ENCODE measurements at places on chromosomes 1 and 21.
A peak's percentile ranks its signal among the peaks of the same experiment; 100 is the strongest.

DNA sequence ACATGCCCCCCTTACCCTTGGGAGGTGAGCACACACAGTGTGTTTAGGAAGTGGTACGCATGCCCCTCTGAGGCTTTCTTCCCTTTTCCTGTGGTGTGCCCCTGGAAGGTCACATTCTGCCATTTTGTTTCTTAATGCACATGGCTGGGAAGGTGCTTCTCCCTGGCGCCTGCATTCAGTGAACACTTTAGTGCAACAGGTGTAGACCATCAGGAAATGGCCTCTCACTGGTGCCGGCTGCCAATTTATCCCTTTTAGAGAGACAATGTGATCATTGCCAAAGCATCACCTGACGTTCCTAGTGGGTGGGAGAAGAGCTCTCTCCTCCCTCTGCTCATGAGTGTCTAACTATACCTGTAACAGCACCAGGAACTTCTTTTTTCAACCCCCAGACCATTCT, 51.8 kb upstream of the PDE9A start:
- no peak for DNase-seq

DNA sequence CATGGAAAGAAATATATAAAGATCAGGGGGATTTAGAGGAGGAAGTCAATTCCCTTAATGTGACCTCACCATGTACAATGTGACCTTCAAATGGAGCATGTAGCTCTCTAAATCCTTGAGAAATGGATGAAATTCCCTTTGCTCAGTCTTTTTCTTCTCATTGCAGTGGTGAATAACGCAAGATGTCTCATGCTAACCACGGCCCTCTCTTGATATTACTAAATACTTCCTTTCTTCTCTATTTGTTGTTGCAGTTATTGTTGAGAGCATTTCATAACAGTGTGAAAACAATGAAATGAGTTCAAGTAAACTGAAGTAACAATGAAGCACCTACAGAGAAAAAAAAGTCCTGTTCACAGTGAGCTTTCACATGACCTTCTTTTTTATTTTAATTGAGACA, 55.6 kb downstream of the ZNF281 start:
- DNase-seq = no peak

DNA sequence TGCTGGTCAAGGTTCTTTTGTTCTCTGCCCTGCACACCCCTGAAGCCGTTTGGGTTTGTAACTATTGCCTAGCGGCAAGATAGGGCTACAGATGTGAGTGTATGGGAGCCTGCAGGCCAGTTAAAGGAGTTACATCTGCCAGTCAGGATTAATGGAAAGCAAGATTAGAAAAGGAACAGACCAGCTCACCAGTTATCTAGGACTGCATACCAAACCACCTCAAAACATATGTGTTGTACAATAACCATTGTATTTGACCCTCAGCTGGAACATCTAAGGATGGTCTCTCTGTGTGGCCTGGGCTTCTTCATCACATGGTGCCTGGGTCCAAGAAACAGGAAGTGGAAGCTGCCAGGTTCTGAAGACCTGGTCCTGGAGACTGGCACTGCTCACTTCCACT, 52.5 kb upstream of the FBXO28 start:
- no peak for DNase-seq

- DNase-seq = no peak
Measured at GRCh38 chr1:235067396-235068157, 61.1 kb downstream of the TOMM20 start.

GRCh38 chr1:152623203-152623844, 421 bp upstream of the LCE3A start:
- DNase-seq = no peak

DNA sequence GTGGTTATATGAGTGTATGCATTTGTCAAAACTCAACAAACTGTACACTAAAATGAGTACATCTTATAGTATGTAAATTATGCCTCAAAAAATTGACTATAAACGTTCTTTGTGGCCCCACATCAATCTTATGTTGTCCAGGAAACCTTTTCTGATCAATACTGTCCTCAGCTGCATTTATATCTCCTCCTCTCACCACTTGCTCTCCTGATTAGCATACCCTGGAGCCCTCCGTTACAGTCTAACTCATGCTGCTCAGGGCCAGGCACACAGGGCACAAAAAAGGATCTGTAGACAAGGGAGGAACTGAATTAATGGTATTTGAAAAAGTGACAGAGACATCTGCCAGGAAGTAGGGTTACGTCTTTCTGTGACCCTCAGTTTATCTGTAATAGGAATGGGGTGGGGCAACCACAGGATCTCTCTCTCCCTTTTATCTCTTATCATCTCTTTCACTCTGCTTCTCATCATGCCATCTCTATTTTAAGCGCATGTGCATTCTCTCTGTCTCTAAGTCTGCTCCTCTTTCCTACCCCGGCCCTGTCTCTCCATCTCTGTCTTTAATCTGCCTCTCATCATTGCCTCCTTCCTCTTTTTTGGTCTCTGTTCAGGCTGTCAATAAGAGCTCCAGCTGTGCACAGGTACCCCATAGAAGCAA, 7.0 kb upstream of the TAL1 start:
- no peak for DNase-seq

GRCh38 chr21:26087223-26087918, 83.2 kb downstream of the APP start:
- no peak for DNase-seq

DNA sequence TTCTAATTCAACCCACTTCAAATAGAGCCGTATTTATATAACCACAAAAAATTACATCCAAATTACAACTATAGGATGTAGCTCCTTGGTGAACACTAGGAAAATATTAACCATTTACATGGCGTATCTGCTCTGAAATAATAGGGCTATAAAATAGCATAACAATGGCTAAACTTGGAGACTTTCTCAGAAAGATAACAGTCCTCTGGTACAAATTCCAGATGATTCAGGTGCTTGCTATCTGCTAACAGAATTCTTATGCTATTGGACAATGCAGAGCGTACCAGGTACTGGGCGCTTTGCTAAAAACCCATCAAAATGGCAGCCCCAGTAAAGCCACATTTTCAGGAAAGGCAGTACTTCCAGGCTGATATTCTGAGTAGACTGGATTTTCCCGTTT, 209.7 kb upstream of the C8B start:
- no peak for DNase-seq

DNA sequence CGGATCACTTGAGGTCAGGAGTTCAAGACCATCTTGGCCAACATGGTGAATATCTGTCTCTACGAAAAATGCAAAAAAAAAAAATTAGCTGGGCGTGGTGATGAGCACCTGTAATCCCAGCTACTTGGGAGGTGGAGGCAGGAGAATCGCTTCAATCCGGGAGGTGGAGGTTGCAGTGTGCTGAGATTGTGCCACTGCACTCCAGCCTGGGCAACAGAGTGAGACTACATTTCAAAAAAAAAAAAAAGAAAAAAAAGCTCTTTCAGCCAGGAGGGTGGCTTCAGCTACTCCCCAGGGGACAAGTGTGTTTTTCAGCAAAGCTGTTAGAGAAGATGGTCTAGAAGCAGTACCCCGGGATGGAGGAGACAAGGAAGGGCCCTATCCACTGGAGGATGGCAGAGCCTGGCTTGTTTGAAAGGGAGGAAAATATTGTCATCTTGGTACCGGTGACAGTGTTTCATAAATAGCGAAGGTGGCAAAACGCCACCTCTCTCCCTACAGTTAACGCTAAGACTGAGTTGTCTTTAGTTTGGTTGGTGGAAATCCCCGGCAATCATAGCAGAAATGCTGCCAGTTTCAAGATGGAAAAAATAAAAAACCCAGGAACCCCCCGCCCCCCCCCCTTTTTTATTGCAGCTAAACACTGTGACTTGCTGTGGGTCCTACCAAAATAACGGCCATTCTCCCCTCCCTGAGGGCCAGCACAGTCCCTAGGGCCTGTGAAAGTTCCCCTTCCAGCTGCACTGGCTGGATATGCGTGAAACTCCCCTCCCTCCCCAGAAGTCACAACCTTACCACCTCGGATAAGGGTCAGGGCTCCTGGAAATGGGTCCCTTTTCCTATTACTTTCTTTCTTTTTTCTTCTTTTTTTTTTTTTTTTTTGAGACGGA, 3.5 kb downstream of the PIK3CD start:
- peak; percentile 51 for DNase-seq

GRCh38 chr1:197965132-197965840, 48.1 kb downstream of the LHX9 start:
- DNase-seq = no peak

- no peak for DNase-seq
Measured at GRCh38 chr1:158116311-158117167, 64.2 kb upstream of the CD1D start.

GRCh38 chr1:243748227-243748626, 101.8 kb downstream of the AKT3 start:
- DNase-seq = no peak

- no peak for DNase-seq
Measured at GRCh38 chr1:177646757-177647730, 322.8 kb downstream of the SEC16B start.

GRCh38 chr1:58812926-58813325, 29.1 kb upstream of the JUN start:
- peak; percentile 19 for DNase-seq

GRCh38 chr1:1199961-1200875, 6.2 kb downstream of the TNFRSF18 start:
- no peak for DNase-seq

GRCh38 chr1:234433563-234434285, 45.3 kb downstream of the TARBP1 start:
- DNase-seq = no peak

DNA sequence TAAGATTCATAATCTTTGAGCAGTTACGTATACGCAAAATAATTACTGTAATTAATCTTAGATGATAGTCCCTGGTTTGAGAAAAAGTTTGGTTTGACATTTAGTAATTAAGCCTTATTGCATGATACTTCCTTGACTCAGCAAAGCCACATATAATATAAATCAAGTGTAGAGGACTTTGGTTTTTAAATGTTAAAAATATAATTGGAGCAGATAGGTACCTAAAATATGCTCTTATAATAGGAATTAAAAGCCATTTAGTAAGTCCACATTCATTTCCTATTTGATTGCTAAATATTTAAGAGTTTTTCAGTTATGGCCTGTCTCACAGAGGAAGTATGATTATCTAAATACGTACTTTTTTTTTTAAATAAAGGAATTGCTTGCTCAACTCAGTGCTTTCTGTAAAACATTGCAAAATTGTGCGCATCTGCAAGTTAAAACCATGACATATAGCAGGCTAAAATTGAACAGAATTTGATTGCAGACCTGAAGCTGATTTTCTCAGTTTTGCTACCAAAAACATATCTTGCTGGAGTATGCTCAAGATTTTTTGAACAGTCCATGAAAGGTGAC, 20.4 kb downstream of the RPE65 start:
- DNase-seq = no peak

- DNase-seq = peak; percentile 5
Measured at GRCh38 chr1:87151500-87152421, 176.9 kb upstream of the LMO4 start.

DNA sequence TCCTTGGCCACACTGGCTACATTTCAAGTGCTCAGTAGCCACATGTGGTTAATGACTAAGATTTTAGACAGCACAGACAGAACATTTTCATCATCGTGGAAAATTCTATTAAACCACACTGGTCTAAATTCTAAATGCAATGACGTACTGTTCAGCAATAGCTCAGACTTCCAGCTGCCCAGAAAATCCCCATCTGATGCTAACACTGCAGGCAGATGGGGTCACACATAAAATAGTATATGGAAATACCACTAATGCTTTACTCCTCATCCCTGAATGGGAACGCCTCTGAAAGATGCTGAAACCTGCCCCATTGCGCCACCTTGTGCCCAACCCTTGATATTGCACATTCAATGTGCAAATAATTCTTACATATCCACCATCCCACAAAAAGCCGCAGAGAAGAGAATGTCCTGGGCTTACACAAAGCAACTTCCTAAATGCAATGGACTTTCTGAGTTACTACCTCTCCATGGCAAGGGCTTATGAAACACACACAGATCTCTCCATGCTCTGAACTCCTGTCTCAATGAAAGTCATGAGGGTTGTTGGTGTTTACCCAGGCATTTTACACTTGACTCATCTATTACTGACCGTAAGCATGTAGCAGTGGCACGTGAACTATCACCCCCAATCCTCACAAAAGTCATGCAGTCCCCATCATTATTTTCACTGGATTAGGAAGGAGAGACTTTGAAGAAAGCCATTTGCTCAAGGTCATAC, 20.3 kb upstream of the SLC5A9 start:
- peak; percentile 9 for DNase-seq

DNA sequence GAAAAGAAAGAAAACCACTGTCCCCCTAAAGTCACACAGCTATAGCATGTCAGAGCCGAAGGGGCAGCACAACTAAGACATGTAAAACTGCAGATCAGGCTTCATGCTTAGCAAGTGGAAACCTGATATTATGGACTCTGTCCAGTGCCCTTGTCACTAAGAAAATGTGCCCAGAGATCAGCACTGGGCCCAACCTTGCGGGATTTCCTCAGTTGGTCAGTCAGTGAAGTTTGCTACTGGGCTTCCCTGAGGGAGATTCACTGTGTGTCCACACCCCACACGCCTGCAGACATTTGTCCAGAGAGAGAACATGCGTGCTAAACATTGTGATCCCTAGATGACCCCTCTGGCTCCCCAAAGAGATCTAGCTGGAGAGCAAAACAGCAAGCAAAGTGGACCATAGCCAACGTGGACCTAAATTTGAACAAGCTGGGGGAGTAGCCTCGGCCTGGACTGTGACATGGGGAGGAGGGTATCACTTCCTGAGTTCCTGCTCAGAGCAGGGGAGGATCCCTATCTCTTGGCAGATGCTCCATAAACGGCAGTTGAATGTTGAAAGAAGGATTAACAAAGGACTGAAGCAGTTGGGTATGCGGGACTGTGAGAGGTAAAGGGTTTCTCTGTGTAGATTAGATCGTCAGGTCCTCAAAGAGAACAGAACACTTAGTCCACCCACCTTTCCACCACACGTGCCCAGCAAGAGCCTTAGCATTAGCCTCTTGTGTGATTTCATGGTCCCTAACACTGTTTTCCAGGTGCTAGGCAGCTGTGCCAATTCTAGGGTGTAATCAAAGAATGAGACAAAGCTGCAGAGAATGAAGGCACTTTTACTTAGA, 53.6 kb downstream of the GLUL start:
- DNase-seq = no peak

GRCh38 chr1:212518188-212519054, 85.7 kb downstream of the NENF start:
- no peak for DNase-seq

DNA sequence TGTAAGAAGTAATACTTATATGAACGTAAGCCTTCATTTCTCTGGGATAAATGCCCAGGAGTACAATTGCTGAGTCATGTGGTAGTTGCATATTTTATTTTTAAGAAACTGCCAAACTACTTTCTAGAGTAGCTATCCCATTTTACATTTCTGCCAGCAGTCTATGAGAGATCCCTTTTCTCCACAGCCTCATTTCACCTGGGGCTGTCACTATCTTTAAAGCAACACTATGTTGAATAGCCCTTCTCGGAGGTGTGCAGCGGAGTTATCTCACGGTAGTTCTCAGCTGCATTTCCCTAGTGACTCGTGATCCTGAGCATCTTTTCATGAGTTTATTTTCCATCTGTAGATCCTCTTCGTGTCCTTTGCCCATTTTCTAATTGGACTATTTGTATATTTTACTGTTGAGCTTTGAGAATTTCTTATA, 93.4 kb downstream of the ADARB1 start:
- no peak for DNase-seq

- DNase-seq = no peak
Measured at GRCh38 chr1:211601982-211602670, 23.2 kb upstream of the SLC30A1 start.

Data from activated T-helper 1 cell treated with anti-CD3 and anti-CD28 coated beads, Interleukin-12 subunit alpha, Interleukin-12 subunit beta, Interleukin-2, Interleukin-4 antibody, amounts not matched to agents 30 ng/mL and 10 ng/mL and 1 ng/mL, durations not matched to agents 14 hours and 24 hours and 36 hours (primary cell).